ENCODE measurements at places on chromosomes 13 and 19.

DNA sequence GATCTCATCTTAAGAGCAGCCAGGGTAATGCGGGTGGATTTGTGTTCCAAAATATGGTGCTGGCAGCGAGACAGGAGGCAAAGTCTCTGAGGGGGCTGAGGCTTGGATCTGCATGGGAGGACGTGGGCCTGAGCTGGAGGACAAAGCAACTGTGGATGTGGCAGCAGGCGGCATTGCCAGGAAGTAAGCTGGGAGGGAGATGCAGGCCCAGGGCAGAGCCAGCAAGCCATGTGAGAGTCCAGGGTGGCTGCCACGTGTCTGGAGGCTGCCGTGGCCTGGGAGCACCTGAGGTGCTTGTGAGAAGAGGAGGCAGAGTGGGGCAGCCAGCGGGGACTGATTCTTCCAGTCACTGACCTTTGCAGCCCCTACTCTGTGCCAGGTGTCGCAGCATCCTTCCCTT is 52.0 kb downstream of the DPF1 start:
- no peak for DNase-seq

DNA sequence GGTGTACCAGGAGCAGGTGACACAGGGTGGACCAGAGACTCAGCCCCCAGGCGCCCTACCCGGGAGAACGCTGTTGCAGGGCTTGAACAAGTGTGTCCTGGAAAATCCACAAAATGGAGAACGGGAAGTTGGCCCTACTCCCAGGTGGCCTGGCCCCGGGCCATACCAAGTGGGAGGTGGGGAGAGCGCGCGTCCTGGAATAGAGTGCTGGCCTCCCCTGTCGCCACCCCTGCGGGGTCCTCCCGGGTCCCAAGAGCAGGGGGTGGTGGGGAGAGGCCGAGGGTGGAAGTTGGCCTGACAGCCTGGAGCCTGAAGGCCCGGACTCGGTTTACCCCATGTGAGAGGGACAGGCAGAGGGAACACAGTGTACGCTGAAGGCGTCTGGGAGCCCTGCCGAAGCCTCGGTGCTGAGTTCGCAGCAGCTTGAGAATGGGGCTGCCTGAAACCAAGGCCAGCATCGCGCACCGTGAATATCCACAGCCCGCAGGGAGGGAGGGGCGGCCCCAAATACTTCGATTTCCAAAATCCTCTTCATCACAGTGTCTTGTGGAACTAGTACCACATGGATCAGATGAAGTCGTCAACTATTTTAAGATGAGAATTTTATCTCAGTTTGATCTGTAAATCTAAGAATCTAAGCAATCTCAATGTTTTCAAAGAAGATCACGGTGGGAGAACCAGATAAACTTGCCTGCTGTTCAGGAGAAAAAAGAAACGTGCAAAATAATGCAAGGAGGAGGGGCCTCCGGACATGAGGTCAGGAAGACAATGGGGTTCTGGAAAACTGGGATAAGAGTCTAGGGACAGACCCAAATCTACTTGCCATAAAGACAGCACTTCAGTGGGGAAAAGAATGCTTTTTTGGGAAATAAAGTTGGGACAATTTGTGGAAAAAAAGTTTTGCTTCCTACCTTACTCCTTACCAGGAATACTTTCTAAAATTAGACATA is 10.4 kb upstream of the KLF16 start:
- DNase-seq: no peak

GRCh38 chr13:41418731-41419130 is 38.6 kb upstream of the RGCC start:
- no peak for DNase-seq

DNA sequence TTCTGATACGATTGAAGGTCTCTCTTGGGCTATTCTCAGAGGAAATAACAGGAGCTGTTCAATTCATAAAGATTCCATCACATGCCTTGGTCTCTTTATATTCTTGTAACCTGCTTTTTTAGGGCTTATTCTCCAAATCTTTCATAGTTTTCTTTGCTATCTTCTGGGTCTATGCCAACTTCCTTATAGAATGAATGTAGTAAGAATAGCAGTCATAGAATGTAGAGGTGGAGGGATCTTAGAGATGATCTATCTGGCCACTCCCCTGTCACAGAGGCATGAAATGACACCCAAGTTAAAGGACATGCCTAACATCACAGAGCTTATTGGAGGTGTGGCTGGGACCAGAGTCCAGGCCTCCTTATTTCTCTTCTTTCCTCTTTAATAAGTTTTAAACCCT is 13.2 kb downstream of the LCP1 start:
- DNase-seq: no peak

- DNase-seq: no peak
These were observed 318.8 kb downstream of the SHISA2 start for GRCh38 chr13:25733001-25733491.

- DNase-seq: no peak
These were observed 193.1 kb downstream of the ZNF486 start for GRCh38 chr19:20359933-20360720.

DNA sequence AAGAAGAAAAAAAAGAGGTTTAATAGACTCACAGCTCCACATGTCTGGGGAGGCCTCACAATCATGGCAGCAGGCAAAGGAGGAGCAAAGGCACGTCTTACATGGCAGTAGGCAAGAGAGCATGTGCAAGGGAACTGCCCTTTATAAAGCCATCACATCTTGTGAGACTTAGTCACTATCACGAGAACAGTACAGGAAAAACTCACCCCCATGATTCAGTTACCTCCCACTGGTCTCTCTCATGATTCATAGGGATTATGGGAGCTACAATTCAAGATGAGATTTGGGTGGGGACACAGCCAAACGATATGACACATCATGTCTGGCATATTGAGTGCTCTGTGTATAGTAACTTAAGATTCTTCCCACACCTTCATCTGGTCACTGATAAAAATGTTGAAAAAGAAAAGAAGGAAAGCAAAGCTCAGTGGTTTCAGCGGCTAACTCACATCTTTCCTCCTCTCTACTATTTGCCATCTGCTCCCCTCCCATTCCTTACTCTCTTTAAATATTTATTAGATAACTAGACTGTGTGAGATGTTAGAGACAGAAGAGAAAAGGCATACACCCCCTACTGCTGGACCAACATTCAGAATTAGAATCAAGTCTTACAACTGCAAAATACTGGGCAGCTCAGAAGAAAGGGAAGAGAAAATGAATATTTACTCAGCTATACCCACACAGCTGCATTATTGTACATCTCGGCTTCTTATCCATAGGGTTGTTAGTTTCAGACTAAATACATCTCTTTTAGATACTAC is 60.1 kb upstream of the AKAP11 start:
- DNase-seq: no peak

DNA sequence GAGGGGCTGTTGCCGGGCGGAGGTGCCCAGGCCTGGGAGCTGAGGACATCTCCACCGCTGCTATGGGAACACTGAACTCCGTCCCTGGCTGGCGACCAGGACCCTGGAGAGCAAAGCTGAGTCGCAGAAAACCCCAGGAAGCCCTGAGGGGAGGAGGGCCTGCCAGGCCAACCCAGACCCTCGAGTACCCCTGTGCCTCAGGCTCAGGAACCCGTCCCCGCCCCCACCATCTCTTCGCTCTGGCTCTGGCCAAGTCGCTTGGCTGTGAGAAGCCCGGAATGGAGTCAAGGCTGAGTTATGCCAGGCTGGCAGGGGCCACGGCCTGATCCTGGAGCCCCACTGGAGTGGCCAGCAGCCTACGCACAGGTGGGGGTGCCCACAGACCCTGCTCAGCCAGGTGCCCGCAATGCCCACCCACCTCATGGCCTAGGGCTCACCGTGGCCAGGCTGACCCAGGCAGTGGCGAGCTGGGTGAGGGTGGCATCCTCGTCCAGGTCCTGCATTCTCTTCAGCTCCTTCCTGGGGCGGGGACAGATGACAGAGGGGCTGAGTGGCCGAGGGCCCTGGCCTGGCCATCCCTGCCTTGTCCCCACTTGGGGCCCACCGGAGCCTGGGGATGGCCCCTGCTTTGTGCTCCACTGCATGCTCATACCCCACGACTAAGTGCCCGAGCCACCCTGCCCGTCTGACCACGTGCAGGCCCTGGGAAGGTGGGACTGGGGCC is 8.5 kb upstream of the CERS1 start:
- DNase-seq: no peak

DNA sequence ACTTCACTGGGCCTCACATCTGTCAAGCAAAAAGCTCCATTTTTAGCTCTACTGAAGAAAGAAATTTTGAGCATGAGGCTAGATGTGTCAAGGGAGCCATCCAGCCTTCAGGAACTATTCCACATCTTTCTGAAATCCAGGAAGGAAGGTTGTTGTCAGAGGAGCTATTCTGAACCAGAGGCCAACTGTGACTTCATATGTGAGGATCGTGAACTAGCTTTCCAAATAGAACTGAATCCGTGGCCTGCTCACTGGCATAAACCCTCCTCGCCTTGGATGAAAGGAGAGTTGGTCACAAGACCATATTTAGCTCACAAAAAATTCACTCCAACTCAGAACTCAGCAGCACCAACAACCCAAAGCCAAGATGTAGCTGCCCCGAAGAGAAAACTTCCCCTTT is 195.8 kb downstream of the FOXO1 start:
- no peak for DNase-seq

- no peak for DNase-seq
These were observed 785.1 kb upstream of the SLITRK6 start for GRCh38 chr13:86584301-86584700.

DNA sequence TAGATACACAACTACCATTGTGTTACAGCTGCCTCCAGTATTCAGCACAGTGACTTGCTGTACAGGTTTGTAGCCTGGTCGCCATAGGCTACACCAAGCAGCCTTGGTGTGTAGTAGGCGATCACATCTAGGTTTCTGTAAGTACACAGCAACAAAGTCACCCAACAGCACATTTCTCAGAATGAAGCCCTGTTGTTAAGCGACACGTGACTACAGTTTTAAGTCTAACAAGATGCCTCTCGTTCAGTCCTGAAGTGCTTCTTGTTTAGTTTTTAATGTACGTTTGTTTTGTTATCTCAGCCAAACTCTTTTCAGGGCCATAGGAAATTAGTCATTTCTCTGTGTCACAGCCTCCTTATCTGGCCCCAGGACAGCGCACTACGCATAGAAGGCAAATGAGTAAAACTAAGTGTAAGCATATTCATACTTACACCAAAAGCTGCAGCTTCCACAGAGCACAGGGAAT is 50.0 kb upstream of the GPR183 start:
- DNase-seq: no peak

DNA sequence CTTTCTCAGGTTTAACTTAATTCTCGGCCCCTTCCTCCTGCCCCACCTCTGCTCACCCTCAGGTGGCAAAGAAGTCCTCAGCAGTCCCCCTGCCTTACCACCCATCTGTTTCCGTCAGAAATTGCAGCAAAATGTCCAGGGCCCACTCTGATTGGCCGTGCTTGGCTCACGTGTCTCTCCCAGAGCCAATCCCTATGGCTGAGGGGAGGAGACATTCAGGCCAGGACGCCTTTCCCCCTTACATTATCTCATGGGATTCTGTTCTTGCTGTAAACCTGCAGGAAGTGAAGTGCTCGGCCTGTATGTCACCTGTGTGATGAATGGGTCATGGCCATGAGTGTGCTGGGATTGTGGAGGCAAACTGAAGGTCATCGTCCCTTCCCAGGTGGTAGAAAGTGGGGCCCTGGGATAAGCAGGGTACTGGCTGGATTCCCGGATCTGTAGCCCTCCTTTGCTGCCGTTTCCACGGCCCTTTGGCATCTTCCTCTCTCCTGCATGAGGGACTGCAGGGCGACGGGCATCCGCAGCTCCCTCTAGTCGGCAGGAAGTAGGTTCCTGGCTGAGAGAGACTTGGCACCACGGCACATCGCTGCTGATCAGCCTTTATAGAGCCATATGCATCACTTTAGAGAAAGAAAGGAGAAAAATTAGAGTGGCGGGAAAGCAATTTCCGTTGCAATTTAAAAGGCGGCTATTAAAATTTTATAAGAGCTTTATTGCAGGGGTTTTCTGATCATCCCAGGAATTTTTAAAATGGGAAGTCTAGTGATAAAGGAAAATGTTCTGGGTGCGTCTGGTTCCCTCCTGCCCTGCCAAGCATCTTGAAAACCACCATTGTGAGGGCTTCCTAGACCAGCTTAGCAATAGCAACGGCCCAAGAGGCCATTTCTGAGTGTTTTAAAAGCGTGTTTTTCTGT is 118.2 kb downstream of the SIPA1L3 start:
- no peak for DNase-seq

- no peak for DNase-seq
These were observed 292.7 kb downstream of the OLFM4 start for GRCh38 chr13:53321296-53321801.

GRCh38 chr13:75636436-75637180 is 478 bp downstream of the LMO7 start:
- peak; percentile 13 for DNase-seq

- DNase-seq: no peak
These were observed 6.7 kb upstream of the PCDH17 start for GRCh38 chr13:57624565-57625435.

DNA sequence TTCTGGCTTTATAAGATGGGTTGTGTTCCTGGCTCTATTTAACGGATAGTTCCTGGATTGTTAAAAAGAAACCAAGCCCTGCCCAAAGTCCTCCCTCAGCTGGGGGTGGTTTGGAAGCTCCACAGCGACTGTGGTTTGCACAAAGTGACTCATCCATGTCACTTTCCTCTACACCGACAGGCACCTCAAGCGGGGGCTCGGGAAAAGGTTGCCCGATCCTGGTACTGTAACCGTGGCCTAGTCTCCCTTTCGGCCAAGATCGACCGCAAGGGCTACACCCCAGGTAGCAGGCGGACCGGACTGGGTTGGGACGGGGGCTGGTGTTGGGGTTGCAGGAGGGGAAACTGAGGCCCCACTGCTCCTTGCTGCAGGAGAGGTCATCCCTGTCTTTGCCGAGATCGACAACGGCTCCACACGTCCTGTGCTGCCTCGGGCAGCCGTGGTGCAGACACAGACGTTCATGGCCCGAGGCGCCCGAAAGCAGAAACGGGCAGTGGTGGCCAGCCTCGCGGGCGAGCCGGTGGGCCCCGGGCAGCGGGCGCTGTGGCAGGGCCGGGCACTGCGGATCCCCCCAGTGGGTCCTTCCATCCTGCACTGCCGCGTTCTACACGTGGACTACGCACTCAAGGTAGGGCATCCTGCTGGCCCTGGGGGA is 1.6 kb downstream of the ARRDC2 start:
- DNase-seq: no peak

- DNase-seq: no peak
These were observed 1291.6 kb upstream of the SLC10A2 start for GRCh38 chr13:104357672-104358354.

GRCh38 chr13:84896128-84896527 is 903.1 kb downstream of the SLITRK6 start:
- no peak for DNase-seq

Data from stimulated activated CD4-positive, alpha-beta T cell treated with anti-CD3 and anti-CD28 coated beads, Interleukin-15, amount 100 ng/mL, for 1 hour (primary cell).